Naive thymus-derived CD4-positive, alpha-beta T cell (primary cell): ENCODE measurements at places on chromosomes 1 and 21.

- no peak for DNase-seq
Observed at GRCh38 chr1:44655609-44656008, 18.7 kb downstream of the TMEM53 start.

DNA sequence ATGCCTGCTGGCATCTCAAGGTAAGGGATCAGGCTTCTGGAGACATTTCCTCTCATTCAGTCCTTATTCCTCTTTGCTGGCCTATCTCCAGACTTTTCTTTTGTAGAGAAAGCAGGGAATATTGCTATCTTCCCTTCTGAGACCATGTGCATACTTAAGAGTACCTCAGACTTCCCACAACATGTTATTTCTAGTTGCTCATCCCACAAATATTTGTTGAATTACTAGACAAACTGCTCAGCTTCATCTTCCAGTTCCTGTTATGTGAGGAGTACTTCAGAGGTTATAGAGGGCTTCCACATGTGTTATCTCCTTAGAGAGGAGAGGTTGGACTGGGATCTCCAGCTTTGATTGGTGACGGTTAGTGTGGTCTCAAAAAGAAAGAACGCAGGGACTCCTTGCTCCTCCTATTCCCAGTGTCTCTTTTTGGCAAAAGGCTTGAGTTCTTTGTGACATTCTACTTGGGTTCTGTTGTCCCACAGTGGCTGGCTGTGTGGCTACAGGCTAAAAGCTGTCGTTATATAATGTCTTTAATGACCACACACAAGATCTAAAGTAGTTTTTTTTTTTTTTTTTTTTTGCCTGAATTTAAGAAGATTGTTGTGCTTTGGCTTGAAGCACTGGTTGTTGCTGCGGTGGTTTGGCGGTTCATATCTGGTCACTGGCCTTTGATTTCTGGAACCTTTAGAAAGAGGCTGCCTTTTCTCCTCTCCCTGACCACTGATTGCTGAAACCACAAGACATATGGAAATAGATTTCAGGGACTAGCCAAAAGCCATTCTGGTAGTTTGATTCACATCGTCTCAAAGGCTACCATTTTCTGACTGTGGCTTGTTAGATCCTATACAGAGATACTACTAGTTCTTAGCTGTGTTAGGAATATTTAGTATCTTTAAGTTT lies 78.7 kb downstream of the FGGY start:
- DNase-seq, result no peak

DNA sequence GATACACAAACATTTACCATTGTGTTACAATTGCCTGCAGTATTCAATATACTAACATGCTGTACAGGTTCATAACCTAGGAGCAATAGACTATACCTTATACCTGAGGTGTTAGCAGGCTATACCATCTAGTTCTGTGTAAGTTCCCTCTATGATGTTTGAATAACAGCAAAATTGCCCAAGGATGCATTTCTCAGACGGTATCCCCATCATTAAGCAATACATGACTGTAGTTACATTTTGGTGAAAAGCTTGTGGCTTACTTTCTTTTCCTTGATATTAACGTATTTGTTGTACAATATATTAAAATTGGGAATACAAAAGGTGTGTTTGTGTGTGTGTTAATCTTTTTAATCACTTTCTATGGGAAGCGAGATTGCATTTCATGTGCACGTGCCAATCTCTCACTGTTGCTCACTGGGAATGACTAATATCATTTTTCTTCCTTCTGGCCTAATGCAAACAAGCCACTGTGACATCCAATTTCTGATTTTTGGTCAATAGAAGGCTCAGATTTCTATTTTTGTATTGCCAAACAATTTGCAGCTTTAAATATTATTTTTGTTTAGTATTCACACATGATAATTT lies 36.7 kb upstream of the WLS start:
- DNase-seq, result no peak

DNA sequence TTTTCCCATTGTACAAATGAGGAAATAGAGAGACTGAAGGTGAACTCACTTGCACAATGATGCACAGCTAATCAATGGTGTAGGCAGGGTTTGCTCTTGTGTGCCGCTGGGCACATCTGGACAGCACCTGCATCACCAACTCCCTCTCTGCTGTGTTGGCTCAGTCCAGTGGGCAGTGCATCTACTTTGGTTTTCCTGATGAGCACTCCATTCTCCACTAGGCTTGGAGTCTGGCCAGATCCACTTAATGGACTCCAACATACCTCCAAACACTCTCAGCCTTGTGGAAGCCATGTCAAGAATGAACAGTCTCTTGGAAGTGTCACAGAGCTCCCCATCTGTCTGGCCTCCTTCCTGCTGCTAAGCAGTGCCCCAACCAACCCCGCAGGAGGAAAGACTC lies 152.2 kb downstream of the HIVEP3 start:
- no peak for DNase-seq

GRCh38 chr1:201916649-201917249 lies 28.1 kb downstream of the SHISA4 start:
- DNase-seq, result no peak

GRCh38 chr1:109024646-109025045 lies 17.3 kb downstream of the WDR47 start:
- DNase-seq, result no peak

DNA sequence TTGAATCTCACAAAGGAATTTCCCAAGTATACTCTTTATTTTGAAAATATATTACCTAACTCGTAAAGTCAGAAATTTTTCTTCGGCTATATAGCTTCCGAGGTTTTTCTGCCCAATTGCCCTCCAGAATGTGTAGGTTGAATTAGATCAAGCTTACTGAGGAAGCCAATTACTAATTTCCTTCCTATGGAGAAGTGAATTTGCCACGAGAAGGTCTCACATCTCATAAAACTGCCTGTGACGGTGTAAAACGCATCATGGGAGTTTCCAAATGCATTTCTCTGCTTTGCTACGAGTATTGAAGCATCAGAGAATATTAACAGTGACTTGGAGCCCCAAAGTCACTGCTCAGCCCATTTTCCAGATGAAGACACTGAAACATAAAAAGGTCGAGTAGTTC lies 262.3 kb downstream of the PTBP2 start:
- no peak for DNase-seq

GRCh38 chr1:69081668-69082067 lies 486.1 kb upstream of the LRRC7 start:
- DNase-seq, result no peak

GRCh38 chr1:154784924-154785531 lies 85.1 kb downstream of the KCNN3 start:
- peak; percentile 87 for DNase-seq

DNA sequence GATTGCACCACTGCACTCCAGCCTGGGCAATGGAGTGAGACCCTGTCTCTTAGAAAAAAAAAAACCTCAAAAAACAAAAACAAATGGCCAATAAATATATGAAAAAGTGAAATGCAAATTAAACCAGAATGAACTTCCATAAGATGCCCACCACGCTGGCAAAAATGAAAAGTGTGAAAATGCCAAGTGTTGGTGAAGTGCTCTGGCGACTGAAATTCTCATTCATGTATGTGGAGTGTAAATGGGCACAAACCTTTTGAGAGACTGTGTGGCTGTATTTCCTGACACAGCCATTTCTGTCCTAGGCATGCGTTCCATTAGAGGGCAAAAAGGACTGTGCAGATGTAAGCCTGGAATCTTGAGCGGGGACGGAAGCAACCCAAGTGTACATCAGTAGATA lies 18.3 kb downstream of the YBEY start:
- no peak for DNase-seq

DNA sequence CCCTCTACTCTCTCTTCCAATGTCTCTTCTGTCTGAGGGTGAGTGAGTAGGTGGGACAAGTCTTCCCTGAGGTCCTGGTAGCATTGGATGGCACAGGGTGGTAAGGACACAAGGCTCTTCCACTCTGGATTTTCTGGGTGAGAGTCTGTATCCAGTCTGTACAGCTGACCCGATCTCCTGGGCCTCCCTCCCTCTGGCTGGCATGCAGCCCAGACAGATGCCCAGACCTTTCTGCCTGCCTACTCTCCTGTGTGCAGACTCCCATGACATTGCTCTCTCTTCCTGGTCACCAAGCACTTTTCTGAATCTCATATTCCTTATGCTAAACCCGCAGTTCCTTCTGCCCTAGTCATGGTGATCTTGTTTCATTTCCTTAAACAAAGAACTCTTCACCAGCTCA lies 100.3 kb downstream of the GRIK3 start:
- DNase-seq, result no peak

DNA sequence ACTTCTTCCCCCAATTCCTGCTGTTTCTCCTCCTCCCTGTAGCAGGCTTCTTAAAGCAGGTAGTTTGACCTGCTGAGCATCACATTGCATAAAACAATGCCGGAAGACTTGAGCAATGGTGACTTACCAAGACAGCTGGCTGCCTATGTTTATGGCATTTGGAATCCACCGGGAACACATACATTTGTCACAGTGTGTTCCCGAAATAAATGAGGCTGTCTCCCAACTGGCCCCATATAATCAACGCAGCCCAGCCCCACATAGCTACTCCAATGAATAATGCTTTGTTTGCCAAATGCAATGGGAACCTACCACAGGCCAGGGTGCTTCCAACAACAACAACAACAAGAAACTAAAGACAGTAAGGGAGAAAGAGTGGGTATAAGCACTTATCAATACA lies 186.1 kb upstream of the MAP1LC3C start:
- DNase-seq, result no peak

DNA sequence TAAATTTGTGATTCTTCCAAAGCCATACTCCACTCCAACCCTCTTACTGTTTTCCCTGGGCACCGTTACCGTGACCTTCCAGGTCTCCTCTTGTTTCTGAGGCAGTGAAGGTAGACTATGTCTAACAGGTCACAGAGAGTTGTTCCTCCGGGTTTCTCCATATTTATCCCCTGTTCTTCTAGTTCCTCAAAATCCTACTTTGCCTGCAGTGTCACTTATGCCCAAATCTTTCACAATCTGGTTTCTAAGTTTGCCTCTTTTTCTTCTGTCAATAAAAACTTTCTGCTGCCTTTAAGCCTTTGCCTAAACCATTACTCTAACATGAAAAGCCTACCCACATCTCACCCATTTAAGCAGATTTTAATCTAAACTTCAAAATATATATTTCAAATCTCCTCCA lies 87.7 kb downstream of the C4BPA start:
- DNase-seq, result no peak

DNA sequence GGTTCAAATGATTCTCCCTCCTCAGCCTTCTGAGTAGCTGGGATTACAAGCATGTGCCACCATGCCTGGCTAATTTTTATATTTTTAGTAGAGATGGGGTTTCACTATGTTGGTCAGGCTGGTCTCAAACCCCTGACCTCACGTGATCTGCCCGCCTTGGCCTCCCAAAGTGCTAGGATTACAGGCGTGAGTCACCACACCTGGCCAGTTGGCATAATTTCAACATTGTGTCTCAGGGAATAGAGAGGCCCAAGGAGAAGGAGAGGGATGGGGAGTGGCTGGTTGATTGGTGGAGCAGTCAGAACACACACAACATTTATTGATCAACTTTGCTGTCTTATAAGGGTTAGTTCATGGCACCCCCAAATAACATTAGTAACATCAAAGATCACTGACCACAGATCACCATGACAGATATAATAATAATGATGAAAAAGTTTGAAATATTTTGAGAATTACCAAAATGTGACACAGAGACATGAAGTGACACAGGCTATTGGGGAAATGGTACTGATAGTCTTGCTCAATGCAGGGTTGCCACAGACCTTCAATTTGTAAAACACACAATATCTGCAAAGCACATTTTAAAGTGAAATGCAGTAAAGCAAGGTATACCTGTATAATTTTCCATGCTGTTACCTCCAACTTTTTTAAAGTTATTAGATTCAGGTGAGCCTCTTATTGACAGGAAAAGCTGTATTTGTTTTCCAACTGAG lies 15.8 kb upstream of the CYB5R1 start:
- no peak for DNase-seq

DNA sequence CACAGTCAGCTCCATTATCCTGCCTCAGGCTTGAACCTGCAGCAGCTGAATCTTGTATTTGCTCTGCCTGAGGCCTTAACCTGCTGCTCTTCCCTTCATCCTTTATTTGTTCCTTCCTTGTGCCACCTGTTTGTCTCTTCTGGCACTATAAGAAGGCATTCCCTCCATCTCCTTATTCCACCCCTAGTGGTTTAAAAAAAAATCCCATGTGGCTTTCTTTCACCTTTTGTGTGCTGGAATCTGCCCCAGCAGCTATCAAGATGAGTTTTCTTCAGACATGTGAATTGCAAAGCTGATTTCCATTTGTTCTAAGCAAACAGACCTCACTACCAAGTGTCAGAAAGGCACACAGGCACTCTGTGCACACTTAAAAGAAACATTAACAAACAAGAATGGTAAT lies 294.6 kb downstream of the TTLL7 start:
- DNase-seq, result no peak

DNA sequence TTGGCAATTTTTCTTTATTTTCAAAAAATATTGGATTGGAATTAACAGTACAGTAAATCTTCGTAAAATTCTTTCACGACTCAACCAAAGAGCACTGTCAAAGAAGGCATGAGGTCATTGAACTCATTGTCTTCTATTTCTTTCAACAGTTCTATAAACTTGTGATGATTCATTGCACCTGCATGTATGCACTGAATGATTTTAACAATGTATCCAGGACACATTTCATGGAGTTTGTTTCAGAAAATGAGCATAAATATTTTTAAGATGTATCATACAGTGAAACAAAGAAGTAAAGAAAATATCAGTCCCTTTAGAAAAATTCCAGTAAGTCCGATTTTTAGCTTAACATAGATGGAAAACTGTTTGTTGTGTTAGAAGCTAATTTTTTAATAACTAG lies 33.6 kb upstream of the CD34 start:
- no peak for DNase-seq

DNA sequence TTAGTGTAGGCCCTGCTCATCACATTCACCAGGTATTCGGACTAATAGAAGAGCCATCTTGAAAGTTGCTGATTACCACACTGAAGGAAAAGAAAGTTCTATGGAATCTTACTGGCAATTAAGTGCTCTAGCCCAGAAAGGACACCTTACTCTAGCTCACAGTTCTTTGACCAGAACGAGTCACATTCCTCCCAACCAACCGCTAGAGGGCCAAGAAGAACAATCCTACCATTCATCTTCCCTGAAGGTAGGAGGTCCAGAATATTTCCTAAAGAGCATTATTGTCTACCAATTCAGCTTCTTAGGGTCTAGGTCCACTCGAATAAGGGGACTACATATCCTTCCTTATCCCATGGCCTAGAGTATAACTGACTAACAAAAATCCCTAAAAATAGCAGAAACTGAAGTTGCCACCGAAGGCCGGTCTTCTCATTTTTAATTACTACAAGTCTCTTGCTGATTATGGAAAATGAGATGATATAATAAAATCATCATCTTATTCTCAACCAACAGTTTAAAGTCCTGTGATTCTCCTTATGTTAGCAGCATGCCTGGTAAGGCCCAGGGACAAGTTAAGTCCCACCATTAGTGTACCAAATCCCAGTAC lies 2.7 kb upstream of the FMO1 start:
- DNase-seq, result no peak

- DNase-seq, result no peak
Observed at GRCh38 chr1:44828841-44829440, 14.1 kb downstream of the PTCH2 start.

- DNase-seq, result no peak
Observed at GRCh38 chr1:53615101-53615500, 123.9 kb downstream of the GLIS1 start.
